ENCODE measurements at places on chromosomes 13 and 19. TPM values are rescaled to one million over a fixed set of nuclear protein-coding genes. Genes with fewer than 3 reads are reported as not detected.
A peak's percentile ranks its signal among the peaks of the same experiment; 100 is the strongest.

- H3K4me3 ChIP-seq, result peak overlapping the region; percentile 21
- H3K27me3 ChIP-seq, result no peaks in the 10 kb centered on the region
- H3K27ac ChIP-seq, result no peak overlapping the region
- H3K4me1 ChIP-seq, result no peaks in the 10 kb centered on the region
- H3K36me3 ChIP-seq, result no peaks in the 10 kb centered on the region
- DNase-seq, result peak; percentile 85
Observed at GRCh38 chr19:23957660-23958281, 43.1 kb downstream of the ZNF726 start.

DNA sequence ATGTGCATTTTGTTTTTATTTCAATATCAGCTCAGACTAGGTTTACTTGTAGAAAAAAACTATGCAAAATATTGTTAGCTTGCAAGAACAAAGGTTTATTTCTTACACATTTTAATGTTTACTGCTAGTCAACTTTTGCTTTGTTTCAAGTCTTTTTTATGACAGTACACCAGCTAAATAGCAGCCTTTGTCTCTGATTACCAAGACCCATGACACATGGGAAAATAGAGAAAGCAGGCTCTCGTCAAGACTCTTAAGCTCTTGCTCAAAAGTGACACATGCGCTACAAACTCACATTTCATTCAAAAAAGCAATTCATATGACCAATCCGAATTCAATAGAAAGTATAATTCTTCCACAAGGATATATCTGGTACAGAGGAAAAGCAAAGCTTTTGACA is 642.3 kb upstream of the SLITRK1 start:
- DNase-seq, result no peak
- no peaks in the 10 kb centered on the region for H3K4me1 ChIP-seq
- H3K36me3 ChIP-seq, result no peaks in the 10 kb centered on the region
- no peaks in the 10 kb centered on the region for H3K27me3 ChIP-seq
- no peak overlapping the region for H3K27ac ChIP-seq

- H3K36me3 ChIP-seq, result peaks cover 3% of the 10 kb centered on the region
- H3K4me1 ChIP-seq, result peaks cover 20% of the 10 kb centered on the region
- H3K27me3 ChIP-seq, result no peaks in the 10 kb centered on the region
- no peak overlapping the region for H3K4me3 ChIP-seq
- peak; percentile 92 for DNase-seq
Observed at GRCh38 chr13:20997301-20998161, 63.9 kb downstream of the LATS2 start.

DNA sequence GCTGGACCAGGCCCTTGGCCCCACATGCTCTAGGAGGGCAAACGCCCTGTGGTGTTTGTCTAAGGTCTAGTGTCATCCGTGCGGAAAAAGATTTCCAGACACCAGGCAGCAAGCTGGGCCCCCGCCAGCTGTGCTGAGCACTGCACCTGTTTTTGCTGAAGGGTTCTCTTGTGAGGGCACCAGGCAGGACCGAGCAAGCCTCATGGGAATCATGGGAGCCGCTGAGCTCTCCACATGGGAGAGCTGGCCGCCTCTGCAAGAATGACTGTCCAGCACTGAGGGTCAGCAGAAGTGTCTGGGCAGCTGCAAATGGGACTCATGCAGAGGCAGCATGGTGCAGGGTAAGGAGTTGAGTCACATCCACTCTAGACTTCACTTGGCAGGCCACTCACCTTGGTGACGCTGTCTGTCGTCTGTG is 12.0 kb downstream of the B3GNT8 start:
- peaks cover 5% of the 10 kb centered on the region for H3K36me3 ChIP-seq
- DNase-seq, result no peak
- no peaks in the 10 kb centered on the region for H3K27me3 ChIP-seq
- no peak overlapping the region for H3K27ac ChIP-seq
- H3K4me3 ChIP-seq, result no peak overlapping the region

GRCh38 chr13:113592571-113592970 is 8.0 kb downstream of the TFDP1 start:
- H3K4me3 ChIP-seq, result no peak overlapping the region
- no peak overlapping the region for H3K27ac ChIP-seq
- H3K4me1 ChIP-seq, result no peaks in the 10 kb centered on the region
- H3K36me3 ChIP-seq, result peaks cover 21% of the 10 kb centered on the region

GRCh38 chr13:19882231-19882630 is 18.8 kb upstream of the ZMYM5 start:
- H3K4me3 ChIP-seq, result no peak overlapping the region
- no peaks in the 10 kb centered on the region for H3K27me3 ChIP-seq
- H3K4me1 ChIP-seq, result no peaks in the 10 kb centered on the region
- no peaks in the 10 kb centered on the region for H3K36me3 ChIP-seq
- no peak for DNase-seq

DNA sequence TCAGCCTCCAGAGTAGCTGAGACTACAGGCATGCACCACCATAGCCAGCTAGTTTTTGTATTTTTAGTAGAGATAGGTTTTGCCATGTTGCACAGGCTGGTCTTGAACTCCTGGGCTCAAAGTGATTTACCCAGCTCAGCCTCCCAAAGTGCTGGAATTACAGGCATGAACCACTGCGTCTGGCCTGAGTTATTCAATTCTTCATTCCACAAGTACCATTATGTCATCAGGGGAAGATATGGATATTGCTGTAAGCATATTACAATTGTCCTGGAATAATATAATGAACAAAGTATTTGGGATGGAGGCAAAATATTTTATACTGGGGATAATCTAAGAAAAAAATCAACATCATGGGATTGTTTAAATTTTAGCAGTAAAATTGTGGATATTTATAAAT is 646.0 kb upstream of the SLITRK6 start:
- H3K4me1 ChIP-seq, result no peaks in the 10 kb centered on the region
- no peaks in the 10 kb centered on the region for H3K36me3 ChIP-seq
- no peak overlapping the region for H3K27ac ChIP-seq
- DNase-seq, result no peak
- H3K27me3 ChIP-seq, result no peaks in the 10 kb centered on the region
- no peak overlapping the region for H3K4me3 ChIP-seq

- H3K4me3 ChIP-seq, result peak overlapping the region; percentile 43
- H3K27ac ChIP-seq, result no peak overlapping the region
- peaks cover 12% of the 10 kb centered on the region for H3K4me1 ChIP-seq
- H3K27me3 ChIP-seq, result peaks cover 7% of the 10 kb centered on the region
- no peak for DNase-seq
Observed at GRCh38 chr19:45668342-45668871, 386 bp downstream of the GIPR start.

- no peak for DNase-seq
- peaks cover 14% of the 10 kb centered on the region for H3K36me3 ChIP-seq
- H3K4me1 ChIP-seq, result no peaks in the 10 kb centered on the region
- H3K27ac ChIP-seq, result no peak overlapping the region
- no peaks in the 10 kb centered on the region for H3K27me3 ChIP-seq
Observed at GRCh38 chr19:16216744-16217670, 19.3 kb downstream of the AP1M1 start.

- no peaks in the 10 kb centered on the region for H3K27me3 ChIP-seq
- DNase-seq, result peak; percentile 94
- H3K36me3 ChIP-seq, result no peaks in the 10 kb centered on the region
Observed at GRCh38 chr19:44927746-44928145, 13.3 kb downstream of the APOC1 start.

DNA sequence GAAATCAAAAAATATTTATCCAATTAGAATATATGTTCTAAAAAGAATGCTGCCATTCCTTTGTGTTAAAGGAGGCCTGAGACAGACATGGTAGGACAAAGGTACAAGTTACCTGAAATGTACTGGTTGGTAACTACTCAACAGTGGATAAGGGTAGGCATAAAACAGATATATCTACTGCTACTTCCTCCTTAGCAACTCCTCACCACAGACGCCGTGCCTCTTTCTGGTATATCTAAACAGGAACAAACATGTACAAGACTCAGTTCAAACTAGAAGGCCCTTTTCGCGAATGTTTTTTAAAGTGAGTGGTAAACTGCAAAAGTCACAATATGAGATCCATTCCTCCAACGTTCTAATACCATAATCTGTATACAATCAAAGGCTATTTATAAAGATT is 86.9 kb downstream of the TBC1D4 start:
- H3K4me1 ChIP-seq, result peaks cover 4% of the 10 kb centered on the region
- no peak overlapping the region for H3K27ac ChIP-seq
- no peaks in the 10 kb centered on the region for H3K36me3 ChIP-seq
- no peak for DNase-seq

DNA sequence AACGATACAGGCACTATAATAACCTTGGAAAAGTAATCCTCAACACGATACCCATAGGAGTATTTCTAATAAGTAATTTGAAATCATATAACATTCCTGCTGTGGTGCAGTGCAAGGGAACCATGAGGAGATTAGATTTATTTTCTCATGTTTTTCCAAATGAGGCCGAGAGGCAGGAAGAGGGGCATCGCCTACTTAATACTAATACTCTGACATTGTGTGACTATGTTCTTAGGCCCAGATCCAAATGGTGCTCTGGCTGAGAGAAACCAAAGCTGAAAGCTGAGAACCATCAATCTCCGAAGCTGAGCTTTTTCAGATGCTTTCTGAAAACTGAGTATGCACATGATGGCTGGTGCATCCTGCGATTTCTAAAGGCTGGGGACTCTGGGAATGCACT is 248.0 kb upstream of the MAB21L1 start:
- H3K27me3 ChIP-seq, result no peaks in the 10 kb centered on the region
- no peak overlapping the region for H3K4me3 ChIP-seq
- H3K4me1 ChIP-seq, result peaks cover 13% of the 10 kb centered on the region
- H3K27ac ChIP-seq, result no peak overlapping the region

- no peak for DNase-seq
- H3K4me3 ChIP-seq, result no peak overlapping the region
- no peak overlapping the region for H3K27ac ChIP-seq
- no peaks in the 10 kb centered on the region for H3K4me1 ChIP-seq
- no peaks in the 10 kb centered on the region for H3K27me3 ChIP-seq
Observed at GRCh38 chr13:82165396-82166174, 1716.7 kb downstream of the SLITRK1 start.

DNA sequence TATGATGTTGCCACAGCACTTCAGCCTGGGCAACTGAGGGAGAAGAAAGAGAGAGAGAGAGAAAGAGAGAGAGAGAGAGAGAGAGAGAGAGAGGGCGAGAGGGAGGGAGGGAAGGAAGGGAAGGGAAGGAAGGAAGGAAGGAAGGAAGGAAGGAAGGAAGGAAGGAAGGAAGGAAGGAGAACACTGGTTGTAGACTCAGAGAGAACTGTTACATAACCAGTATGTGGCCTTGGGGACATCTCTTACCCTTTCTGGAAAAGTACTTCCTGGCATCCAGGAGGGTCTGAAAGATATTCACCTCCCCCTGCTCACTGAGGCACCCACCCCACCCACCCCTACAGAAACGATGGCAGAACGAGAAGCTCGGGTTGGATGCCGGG is 2.7 kb upstream of the ARHGEF1 start:
- peaks cover 4% of the 10 kb centered on the region for H3K27me3 ChIP-seq
- no peak overlapping the region for H3K4me3 ChIP-seq
- no peak for DNase-seq
- peaks cover 5% of the 10 kb centered on the region for H3K4me1 ChIP-seq
- H3K27ac ChIP-seq, result no peak overlapping the region
- no peaks in the 10 kb centered on the region for H3K36me3 ChIP-seq

DNA sequence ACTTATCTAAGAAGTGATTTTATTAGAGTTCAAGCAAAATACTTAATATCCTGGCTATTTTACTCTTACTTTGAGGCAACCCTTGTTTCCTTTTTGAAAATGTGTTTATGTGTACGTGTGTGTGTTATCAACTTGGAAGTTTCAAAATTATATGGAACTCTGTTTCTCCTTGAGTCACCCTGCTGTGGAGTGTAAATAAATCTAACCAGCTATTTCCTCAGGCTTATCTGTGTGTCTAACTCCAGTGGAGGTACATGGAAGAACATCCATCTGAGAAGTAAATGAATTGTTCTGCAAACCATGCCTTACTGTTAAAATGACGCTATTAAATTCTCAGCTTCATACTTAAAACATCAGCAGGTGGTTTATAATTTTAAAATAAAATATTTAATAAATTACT is 583.4 kb upstream of the SLITRK5 start:
- no peak overlapping the region for H3K27ac ChIP-seq
- no peak overlapping the region for H3K4me3 ChIP-seq
- H3K36me3 ChIP-seq, result no peaks in the 10 kb centered on the region
- H3K27me3 ChIP-seq, result no peaks in the 10 kb centered on the region
- no peaks in the 10 kb centered on the region for H3K4me1 ChIP-seq
- DNase-seq, result peak; percentile 25

- no peaks in the 10 kb centered on the region for H3K36me3 ChIP-seq
- H3K4me3 ChIP-seq, result no peak overlapping the region
- no peaks in the 10 kb centered on the region for H3K4me1 ChIP-seq
- H3K27ac ChIP-seq, result no peak overlapping the region
Observed at GRCh38 chr13:102903659-102904407, 58.0 kb downstream of the ERCC5 start.

- no peak overlapping the region for H3K4me3 ChIP-seq
- H3K27me3 ChIP-seq, result no peaks in the 10 kb centered on the region
- peak; percentile 98 for DNase-seq
Observed at GRCh38 chr13:23377983-23378632, 55.4 kb downstream of the SACS start.

DNA sequence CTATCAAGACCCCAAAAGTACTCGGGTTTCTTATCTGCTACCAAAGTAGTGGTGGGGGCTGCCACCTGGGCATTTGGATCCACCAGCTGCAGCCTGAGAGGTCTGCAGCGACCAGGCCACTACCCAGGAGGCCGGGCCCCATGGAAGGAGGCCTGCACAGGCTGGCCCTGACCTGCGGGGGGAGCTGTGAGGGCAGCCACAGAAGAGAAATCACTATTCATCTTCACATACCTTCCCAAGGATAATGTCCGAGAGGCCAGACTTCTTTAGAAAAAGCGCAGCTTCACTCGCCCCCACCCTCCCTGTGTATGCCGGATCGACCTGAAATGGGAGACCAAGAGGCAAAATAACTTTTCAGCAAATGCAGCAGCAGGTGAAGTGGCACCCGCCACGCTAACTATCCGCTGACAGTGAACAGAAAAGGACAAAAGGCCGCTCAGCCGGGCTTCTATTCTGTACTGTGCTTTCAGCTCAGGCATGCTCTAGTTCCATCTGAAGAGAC is 30.1 kb downstream of the EPS15L1 start:
- H3K4me3 ChIP-seq, result no peak overlapping the region
- no peak overlapping the region for H3K27ac ChIP-seq
- H3K27me3 ChIP-seq, result no peaks in the 10 kb centered on the region
- DNase-seq, result no peak
- peaks cover 11% of the 10 kb centered on the region for H3K4me1 ChIP-seq

DNA sequence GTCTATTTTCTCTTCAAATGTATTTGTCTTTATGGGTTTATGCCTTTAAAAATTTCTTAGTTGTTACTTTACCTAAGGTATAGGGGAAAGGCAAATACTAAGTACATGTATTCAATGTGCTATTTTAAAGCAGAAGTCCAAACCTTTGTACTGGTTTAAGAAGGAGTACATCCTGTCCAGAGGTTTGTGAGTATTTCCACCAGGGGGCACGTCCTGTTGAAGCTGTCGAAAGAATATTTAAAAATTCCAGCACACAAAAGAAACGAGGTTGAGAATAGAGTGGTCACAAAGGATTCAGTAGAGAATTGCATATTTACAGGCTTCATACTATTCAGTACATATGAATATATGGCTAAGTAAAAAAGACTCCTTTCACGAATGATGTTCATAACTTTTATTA is 59.8 kb downstream of the URI1 start:
- H3K4me1 ChIP-seq, result no peaks in the 10 kb centered on the region
- H3K36me3 ChIP-seq, result no peaks in the 10 kb centered on the region
- H3K4me3 ChIP-seq, result no peak overlapping the region
- peak; percentile 2 for DNase-seq
- H3K27me3 ChIP-seq, result no peaks in the 10 kb centered on the region
- no peak overlapping the region for H3K27ac ChIP-seq

Gene ZNF154
- 3.3 TPM for total RNA-seq

Gene FXYD3
- total RNA-seq, result not detected

Gene GPC6
- 33.7 TPM for total RNA-seq

Gene CYP4F8
- not detected for total RNA-seq

Gene MBD3L3
- not detected for total RNA-seq

Gene SIGLEC5
- total RNA-seq, result not detected
